ENCODE measurements at places on chromosomes 5 and 9.
A peak's percentile ranks its signal among the peaks of the same experiment; 100 is the strongest.

DNA sequence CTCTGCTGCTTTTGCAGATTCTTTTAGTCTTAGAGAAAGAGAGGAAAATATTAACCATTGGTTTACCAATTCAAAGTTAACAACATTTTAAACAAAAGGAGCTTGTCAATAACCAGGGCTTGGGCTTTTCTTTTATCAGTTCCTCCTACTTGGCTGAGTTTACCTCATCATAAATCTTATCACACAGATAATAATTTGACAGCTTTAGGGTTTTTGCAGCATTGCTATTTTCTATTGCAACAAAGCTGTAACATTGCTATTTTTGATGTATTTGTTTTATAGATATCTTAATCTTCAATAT, 9.8 kb upstream of the ABL1 start:
- DNase-seq, result no peak

DNA sequence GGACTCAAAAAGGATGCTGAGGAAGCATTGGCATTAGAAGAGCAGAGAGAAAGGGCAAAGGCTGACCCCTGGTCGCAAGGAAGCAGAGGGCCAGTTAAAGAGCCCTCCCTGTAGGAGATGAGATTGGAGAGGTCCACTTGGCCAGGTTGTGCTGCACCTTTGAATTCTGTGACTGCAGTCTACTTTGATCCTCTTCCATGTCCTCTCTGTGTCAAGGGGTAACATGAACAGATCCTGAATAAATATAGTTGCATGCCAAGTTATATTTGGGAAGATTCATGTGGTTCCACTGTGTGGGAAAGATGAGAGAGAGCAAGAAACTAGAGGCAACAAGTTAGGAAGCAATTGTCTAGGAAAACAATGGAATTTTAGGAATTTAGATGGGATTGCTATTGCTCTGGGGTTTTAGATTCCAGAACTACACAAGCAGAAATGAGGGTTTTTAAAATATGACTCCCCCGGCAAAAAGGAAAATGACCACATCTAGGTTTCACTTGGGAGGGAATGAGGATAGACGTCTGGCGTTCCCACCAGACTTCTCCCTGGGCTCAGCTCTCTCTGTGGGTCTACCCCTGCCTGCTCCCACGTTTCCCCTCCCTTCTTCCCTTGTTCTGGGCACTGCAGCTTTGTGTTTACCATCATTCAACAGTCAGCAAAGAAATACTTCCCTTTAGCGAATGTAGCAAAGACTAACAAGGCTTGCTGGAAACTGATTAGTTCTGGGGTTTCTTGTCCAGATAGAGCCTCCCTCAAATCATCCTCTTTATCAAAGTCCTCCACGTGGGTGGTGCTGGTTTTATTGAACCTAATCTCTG, 63.6 kb downstream of the SNX18 start:
- peak; percentile 55 for DNase-seq

GRCh38 chr5:142122121-142122520, 13.5 kb downstream of the NDFIP1 start:
- no peak for DNase-seq

DNA sequence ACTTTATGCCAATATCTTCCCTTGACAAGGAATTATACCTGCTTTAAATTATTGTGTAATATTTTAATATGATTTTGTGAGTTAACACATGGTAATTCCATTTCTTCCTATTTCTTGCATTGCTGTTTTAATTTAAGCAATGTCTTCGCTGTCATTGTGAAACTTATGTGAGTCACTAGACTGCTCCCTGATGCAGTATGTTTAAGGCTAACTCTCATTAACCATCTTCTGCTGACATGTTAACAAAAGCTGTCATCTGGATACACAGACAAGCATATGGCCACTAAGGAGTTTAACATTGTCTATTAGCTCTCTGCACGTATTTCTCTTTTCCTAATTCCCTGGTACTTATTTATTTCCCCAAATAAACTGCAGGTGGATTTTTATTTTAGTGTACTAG, 980.8 kb upstream of the CTNND2 start:
- no peak for DNase-seq

GRCh38 chr9:95338243-95338642, 20.7 kb upstream of the FANCC start:
- DNase-seq, result no peak

- no peak for DNase-seq
Observed at GRCh38 chr9:122050167-122050566, 42.9 kb downstream of the TTLL11 start.

DNA sequence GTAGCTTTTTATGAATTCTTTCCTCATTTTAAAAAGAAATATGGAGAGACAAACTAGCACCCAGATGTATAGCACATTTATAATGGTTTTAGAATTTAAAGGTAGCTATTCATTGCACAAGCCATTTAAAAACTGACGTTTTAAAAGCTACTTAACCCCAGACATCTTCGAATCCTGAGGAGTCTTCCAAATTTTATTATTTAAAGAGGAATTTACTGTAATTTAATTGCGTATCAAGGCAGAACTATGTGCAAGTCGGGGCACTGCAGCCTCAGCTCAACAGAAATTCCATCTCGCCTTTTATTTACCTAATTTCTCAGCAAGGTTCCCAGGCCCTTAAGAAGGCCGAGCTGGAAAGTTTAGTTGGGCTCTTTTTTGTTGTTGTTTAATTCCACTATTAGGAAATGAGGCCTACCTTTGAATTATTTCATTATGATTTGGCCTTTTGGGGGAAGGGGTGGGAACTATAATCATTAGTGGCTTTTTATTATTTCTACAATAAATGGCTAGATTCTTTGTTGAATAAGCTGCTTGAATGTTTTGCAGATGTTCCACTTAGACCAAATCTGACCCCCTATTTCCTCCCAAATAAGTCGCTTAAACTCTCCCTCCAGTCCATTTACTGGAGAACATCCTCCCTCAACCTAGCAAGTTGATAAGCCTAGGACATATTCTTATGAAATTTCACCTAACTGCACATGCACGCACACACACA, 20.2 kb downstream of the NR2F1 start:
- no peak for DNase-seq

DNA sequence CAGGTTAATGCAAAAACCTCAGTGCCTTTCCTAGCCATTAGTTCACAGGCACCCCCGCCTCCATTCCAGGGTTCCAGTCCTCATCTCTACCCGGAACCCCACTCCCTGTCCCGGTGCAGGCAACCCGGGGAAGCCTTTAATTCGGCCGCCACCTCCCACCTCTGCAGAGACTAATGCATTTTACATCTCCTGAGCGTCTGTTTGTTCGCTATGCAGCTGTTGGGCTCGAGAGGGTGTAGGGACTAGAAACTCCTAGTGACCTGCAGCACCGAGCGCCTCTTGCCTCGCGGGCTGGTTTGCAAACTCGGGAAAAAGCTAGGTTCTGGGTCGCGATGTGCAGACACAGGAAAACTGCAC, 3.6 kb downstream of the GDNF start:
- DNase-seq, result no peak

GRCh38 chr5:2166979-2167377, 284.3 kb upstream of the IRX4 start:
- no peak for DNase-seq

- no peak for DNase-seq
Observed at GRCh38 chr5:140042393-140042642, 781 bp downstream of the NRG2 start.

DNA sequence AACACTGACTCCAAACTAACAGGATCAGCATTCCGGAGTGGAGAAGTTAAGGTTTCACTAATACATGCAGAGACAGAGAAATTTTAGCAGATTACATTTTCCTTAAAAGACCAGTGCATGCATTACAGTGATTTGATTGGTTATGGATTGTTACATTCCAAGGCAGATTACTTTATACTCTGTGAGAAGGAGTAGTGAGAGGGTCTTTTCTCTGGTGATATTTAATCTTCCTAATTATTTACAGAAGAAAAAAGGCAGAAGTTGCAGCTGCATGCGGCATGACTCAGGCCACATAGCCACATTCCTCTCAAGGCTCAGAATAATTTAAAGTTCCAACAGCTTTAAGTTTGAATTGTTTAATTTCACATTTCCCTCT, 53.0 kb upstream of the PDZD2 start:
- DNase-seq, result no peak

DNA sequence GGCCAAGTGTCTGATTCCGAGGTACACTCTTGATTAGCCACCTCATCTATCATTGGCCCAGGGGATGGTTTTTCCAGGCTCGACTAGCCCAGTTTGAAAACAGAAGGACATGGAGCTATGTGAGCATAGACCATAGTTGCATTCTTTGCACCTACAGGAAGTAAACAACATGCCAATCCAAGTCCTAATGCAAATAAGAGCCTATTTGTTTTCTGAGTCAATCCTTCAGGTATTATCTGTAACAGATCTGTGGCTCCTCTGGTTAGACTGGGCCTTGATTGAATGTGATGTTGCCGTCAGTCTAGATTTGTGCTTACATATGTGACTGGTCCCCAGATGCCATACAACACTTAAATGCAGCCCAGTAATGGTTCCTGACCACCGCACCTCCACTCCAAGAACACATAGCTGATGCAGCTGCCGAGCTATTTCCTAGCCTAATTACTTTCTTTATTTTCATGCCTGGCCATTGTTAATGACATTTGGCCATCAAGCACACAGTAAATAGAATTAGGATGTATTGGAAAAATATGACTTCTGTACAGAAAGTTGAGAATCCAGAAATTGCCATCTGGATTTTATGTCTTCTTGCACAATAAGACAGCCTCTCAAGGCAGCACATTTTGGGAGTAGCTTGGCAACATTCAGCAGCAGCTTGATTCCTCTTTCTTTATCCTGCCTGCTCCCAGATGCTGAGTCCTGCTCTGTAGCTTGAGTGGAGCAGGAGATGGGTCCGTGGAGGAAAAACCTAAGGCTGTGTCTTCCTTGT, 29.5 kb upstream of the ARHGAP26 start:
- peak; percentile 60 for DNase-seq

GRCh38 chr5:53552561-53552960, 7.9 kb upstream of the NDUFS4 start:
- no peak for DNase-seq

DNA sequence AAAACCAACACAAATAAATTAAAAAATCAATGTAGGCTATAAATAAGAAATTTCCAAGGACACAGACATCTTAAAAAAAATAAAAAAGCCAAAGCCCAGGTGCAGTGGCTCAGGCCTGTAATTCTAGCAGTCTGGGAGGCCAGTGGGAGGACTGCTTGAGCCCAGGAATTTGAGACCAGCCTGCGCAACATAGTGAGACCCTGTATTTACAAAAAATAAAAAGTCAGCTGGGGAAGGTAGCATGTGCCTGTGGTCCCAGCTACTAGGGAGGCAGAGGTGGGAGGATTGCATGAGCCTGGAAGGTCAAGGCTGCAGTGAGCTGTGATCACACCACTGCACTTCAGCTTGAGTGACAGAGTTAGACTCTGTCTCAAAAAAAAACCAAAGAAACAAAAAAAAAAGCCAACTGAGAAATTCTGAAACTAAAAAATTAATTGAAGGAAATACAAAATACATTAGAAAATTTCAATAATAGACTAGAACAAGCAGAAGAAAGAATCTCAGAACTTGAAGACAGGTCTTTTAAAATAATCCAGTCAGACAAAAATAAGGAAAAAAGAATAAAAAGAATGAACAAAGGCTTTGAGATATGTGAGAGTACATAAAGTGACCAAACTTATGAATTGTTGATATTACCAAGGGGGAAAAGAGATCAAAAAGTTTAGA, 149.5 kb upstream of the PANK3 start:
- DNase-seq, result no peak

DNA sequence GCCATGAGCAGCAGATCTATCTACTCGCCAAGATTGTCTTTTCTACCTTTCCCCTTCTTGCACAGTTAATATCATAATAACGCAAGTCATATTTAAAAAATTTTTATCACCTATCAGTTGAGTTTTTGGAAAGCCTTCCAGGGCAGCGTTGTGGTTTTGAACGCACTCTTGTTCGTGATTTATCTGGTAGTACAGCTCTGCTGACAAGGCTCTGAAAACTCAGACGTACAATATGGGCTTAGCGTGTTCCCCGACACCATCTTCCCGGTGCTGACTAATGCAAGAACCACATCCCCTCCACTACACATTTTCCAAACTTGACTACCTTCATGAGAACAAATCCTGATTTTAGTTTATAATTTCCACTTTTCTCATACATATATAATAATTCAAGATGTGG, 1.6 kb upstream of the NFIL3 start:
- DNase-seq, result no peak

- no peak for DNase-seq
Observed at GRCh38 chr5:64333886-64334285, 168.2 kb downstream of the RNF180 start.

DNA sequence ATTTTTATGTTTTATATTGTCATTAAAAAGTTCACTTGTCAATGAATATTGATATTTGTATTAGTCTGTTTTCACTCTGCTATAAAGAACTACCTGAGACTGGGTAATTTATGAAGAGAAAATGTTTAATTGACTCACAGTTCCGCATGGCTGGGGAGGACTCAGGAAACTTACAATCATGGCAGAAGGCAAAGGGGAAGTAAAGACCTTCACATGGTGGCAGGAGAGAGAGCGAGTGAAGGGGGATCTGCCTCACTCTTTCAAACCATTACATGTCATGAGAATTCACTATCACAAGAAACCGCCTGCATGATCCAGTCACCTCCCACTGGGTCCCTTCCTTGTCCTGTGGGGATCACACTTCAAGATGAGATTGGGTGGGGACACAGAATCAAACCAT, 27.4 kb downstream of the SRD5A1 start:
- DNase-seq, result no peak

GRCh38 chr5:90488791-90489190, 14.1 kb downstream of the POLR3G start:
- DNase-seq, result peak; percentile 73

- peak; percentile 64 for DNase-seq
Observed at GRCh38 chr5:147398860-147399259, 111.0 kb downstream of the DPYSL3 start.

GRCh38 chr9:121322737-121323448, 47.2 kb downstream of the STOM start:
- no peak for DNase-seq

DNA sequence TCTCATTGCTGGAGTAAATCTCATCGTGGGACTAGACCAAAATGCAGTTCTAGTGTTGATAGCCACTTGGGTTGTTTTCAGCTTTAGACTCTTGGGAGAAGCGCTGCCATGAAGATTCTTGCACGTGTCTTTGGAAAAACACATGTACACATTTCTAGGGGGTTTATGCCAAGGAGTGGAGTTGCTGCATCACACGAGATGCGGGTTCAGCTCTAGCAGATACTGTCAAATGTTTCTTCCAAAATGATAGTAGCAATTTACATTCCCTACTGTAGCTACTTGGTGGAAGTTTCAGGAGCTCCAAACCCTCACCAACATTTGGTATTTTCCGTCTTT, 52.3 kb upstream of the CPLX2 start:
- DNase-seq, result no peak

DNA sequence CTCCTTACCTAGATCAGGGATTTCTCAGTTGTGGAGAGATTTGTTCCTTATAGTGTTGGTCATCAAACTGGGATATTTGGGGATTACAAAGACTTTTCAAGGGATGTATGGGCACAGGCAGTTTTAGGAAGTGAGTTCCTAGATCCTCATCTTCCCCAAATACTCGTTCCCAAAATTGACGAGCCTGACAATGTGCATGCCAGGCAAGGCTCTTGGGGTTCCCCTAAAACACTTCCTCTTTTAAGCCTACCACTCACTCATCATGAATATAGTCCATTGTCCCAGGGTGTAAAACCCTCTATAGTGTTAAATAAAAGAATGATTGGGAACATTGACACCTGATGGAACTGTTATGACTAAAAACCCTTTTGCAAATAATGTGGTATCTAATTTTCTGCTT, 26.4 kb downstream of the PDCD1LG2 start:
- no peak for DNase-seq

GRCh38 chr5:72166070-72166979, 59.0 kb downstream of the MAP1B start:
- no peak for DNase-seq

GRCh38 chr5:8135742-8136141, 266.8 kb downstream of the MTRR start:
- no peak for DNase-seq
